Left renal cortex interstitium (tissue), 4 donors: ENCODE measurements at places on chromosomes 12 and 14. TPM values are rescaled to one million over a fixed set of nuclear protein-coding genes. Genes with fewer than 3 reads are reported as not detected.

DNA sequence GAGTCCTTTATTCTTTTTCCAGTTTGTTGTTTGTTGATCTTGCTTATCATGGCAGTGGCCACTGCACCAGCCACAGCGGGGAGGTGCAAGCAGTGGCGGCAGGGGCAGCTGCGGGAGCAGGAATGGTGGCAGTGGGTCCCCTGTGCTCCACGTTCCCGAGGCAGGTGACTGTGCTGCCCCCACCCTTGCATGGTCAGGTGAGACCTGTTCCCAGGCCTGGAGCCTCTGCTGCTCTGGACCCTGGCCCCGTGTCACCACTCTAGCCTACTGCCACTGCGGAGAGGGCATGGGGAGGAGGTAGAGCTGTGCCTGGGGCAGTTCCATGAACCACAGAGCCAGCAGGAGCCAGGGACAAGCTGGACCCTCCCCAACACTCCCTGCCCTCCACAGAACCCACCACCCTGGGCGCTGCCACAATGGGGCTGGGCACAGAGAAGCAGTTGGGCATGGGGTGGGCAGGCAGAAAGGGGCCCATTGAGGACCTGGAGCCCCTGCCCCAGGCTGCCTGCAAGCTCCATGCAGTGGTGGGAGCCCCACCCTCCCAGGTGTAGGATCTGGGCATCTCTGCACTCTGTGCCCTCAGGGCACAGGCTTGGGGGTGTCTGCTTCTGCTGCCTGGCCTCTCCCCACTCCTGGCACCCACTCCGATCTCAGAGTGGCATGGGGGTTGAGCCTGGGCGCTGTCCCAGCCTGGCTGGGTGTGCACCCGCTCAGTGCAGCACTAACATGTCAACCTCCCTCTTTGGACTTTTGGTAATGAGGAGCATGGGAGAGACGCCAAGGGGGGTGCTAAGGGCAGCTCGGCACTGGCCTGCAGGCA lies 23.1 kb upstream of the WDR20 start:
- DNase-seq, result no peak

The CCDC175 gene
- 0.93 TPM for polyA plus RNA-seq

The LMO3 gene
- 3.0 TPM for polyA plus RNA-seq

DNA sequence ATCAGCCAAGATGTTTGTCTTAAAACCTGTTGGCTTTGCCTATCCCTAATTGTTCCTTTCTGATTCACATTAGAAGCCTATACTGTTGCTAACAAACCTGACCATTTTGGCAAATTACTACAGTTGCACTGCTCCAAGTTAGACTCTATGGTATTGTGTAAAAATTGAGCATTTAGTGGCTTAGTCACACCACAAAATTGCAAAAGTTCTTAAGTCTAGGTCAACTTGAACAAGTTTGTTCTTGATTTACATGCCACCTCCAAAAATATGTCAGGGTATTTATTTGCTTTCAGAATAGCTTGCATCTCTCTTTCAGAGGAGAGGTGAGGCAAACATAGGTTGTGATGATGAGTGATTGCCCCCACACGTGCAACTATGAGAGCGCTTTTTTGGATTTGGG lies 27.0 kb upstream of the PTHLH start:
- DNase-seq, result no peak

DNA sequence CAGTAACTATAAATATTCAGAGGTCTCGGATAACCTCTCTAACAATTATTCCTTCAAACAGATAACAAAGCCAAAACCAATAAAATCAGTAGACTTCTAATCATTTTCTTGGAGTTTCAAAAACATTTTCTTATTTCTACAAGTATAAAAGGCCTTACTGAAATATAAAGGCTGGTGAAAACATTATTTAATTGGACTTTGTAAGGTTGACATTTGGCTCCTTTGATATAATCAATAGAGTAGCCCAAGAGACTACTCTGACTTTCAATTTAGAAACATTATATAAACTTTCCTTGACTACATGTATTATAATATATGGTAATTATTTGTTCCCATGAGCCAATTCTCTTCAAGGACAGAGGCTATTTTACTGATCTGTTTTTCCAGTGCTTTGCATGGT lies 68.3 kb downstream of the OSBPL8 start:
- no peak for DNase-seq

DNA sequence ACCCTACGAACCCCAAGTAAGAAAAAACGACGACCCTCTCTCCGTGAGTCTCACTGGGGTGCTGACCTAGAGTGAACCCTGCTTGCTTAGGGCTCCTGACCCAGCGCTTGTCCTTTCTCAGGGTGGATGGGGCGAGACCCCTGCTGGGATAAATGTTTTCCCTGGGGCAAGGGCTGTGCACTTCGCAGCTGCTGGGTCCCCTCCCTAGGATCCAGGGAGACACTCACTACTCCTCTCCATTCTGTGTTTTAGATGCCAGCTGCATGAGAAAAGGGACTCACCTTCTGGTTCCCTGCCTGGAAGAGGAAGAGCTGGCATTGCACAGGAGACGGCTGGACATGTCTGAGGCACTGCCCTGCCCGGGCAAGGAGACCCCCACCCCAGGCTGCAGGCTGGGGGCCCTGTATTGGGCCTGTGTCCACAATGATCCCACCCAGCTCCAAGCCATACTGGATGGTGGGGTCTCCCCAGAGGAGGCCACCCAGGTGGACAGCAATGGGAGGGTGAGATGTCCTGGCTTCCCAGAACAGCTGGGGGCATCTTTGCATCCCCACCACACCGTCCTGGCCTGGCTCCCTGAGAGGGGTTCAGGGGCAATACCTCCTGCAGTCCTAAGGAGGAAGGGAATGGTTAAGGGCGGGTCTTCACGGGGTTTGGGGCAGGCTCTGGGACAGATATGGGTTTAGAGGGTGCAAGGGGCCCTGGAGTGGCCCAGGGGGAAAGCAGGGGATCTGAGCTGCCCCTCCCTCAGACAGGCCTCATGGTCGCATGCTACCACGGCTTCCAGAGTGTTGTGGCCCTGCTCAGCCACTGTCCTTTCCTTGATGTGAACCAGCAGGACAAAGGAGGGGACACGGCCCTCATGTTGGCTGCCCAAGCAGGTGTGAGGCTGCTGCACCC lies 663 bp downstream of the ANKRD33 start:
- no peak for DNase-seq

The GPRC5A gene
- polyA plus RNA-seq, result 6.8 TPM

GRCh38 chr12:47554046-47554653 lies 151.7 kb downstream of the RPAP3 start:
- no peak for DNase-seq

The ABCD2 gene
- 0.05 TPM for polyA plus RNA-seq

The VRTN gene
- polyA plus RNA-seq, result not detected

DNA sequence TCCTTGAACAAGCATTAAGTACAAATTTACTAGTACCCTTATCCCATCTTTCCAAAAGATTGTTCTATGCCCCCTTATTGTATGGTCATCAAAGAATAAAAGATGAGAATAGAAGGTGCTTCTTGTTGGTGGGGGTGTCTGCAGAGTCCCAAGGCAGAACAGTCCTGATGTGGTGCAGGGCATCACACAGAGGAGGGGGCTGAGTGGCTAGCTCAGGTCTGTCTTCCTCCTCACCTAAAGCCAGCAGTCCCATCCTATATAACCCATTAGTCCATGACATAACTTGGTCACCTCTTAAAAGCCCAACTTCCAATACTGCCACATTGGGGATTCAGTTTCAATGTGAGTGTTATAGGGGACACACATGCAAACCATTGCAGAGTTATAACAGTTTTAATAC lies 9.9 kb downstream of the LRRC10 start:
- DNase-seq, result no peak

The TSPAN19 gene
- polyA plus RNA-seq, result 0.75 TPM

DNA sequence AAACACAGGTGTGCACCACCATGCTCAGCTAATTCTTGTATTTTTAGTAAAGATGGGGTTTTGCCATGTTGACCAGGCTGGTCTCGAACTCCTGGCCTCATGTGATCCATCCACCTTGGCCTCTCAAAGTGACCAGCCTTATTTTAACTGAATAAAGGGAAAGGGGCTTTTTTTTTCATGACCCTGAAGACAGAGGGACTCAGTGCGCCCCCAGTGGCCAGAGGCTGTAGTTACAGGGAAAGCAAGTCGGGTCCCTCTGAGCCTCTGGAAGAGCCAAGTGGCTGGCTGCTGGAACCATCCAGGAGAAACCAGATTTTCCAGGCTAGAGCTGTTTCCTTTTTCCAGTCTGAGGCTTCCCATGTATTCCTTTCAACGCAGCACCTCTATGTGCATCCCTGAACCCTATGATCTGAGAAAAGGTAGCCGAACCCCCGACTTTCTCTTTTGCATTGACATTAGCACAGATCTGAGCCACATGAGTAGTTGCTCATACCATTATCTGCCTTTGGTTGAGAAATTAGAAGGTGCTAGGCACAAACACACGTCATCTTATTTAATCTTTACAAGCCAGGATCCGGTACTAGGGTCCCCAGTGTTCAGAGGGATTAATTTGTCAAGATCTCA lies 342.7 kb downstream of the CACNA1C start:
- DNase-seq, result no peak

DNA sequence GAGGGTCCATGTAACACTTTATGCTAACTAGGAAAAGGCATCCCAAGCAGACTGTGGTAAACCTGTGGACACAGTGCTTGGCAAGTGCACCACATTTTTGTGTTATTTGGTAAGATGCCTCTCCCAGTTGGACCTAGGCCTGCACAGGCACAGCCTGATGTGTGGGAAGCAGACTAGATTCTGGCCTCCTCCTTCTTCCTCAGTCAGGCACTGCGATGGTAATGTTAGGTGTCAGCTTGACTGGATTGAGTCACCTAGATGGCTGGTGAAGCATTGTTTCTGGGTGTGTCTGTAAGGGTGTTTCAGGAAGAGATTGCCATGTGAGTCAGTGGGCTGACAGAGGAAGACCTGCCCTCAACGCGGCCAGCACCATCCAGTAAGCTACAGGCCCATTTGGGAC lies 25.3 kb upstream of the RHOJ start:
- DNase-seq, result no peak

The EFS gene
- polyA plus RNA-seq, result 30.5 TPM

The SLC6A15 gene
- 1.1 TPM for polyA plus RNA-seq

GRCh38 chr12:39417916-39418315 lies 25.0 kb downstream of the KIF21A start:
- DNase-seq, result no peak

The CCDC177 gene
- 0.06 TPM for polyA plus RNA-seq

The APOF gene
- 0.11 TPM for polyA plus RNA-seq

DNA sequence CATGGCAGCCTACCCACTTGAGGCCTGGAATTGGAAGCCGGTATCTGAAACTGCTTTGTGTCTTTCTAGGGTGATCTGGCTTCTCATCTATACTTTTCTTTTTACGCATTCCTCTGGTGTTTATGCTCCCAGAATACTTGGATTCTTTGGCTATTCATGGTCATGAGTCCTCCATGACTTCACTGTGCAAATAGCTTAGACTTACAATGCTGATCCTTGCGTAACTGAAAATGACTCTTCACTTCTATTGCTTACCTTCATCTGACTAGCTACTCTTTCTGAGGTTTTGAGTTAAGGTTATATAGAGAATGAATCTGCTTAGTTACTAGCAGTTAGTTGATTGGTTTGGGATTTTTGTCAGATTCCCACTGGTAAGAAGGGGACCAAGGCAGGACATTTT lies 121.7 kb upstream of the NOVA1 start:
- DNase-seq, result no peak
